Stimulated activated CD8-positive, alpha-beta memory T cell treated with anti-CD3 and anti-CD28 coated beads, Interleukin-7, amount 100 ng/mL, for 1 hour (primary cell): ENCODE measurements at places on chromosomes 3 and 15.

GRCh38 chr15:76070192-76070591 lies 10.4 kb downstream of the TMEM266 start:
- no peak for DNase-seq

GRCh38 chr3:142586803-142587406 lies 8.4 kb upstream of the ATR start:
- no peak for DNase-seq

GRCh38 chr3:25365636-25366035 lies 62.4 kb upstream of the RARB start:
- DNase-seq, result no peak

- DNase-seq, result no peak
Measured at GRCh38 chr3:37031096-37031682, 37.9 kb downstream of the MLH1 start.

- no peak for DNase-seq
Measured at GRCh38 chr15:68696414-68697363, 117.9 kb downstream of the CORO2B start.

DNA sequence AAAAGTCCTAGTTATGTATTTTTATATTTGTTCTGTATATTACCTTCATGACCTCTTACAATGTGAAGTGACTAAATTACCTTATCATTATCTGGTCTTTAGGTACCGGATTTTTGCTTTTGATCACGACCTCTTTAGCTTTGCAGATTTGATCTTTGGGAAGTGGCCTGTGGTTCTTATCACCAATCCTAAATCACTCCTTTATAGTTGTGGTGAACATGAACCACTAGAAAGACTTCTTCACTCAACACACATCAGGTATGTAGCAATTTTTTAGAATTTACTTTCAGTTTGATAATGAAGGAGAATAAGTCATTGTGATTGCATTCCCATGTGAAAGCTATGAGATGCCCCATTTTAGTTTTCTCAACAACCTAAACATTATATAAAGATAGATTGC lies 18.3 kb downstream of the TMEM62 start:
- DNase-seq, result no peak

- no peak for DNase-seq
Measured at GRCh38 chr3:159850481-159850880, 138.2 kb upstream of the IL12A start.

GRCh38 chr3:57952208-57952631 lies 56.0 kb upstream of the FLNB start:
- DNase-seq, result no peak

DNA sequence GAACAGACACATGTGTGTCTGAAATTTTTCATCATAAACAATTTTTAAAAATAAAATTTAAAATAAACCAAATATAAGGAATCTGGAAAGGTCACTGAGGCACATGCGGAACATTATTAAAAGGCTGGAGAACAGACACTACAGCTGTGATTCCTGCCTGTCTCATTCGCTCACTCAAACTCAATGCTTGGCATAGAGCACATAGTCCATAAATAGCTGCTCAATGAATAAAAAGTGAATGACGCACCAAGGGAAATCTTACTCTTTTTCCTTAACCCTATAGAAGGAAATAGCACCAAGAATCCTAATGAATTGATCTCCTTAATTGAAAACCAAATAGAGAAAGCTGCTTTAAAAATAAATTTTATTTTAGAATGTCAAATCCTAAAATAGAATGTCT lies 98.4 kb downstream of the FSIP1 start:
- DNase-seq, result no peak

DNA sequence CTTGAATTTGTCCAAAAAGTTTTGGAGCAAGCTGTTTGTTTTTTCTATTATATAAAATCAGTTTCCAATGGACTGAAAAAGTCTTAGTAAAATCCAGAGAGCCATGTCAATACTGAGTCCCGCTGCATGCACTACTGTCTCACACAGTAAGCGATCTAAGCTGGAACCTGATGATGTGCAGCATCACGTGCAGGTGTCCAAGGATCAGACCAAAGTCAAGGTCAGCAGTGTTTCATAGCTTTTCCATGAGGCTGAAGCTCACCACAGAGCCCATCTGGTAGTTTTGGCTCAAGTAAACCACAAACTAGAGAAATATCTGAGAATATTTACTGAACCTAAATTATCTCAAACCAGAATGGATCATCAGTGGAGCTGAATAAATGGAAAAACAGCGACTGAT lies 784.0 kb upstream of the SEMA6D start:
- no peak for DNase-seq

DNA sequence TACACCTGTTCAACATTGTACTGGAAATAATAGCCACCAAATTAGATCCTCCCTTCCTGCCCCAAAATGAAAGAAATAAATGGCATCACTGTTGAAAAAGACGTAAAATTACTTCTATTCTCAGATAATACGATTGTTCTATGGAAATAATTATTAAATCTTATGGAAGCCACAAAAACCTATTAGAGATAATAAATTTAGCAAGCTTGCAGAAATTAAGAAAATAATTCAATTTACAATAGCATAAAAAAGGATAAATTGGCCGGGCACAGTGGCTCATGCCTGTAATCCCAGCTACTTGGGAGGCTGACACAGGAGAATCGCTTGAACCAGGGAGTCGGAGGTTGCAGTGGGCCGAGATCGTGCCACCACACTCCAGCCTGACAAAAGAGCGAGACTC lies 57.8 kb downstream of the PPCDC start:
- no peak for DNase-seq

DNA sequence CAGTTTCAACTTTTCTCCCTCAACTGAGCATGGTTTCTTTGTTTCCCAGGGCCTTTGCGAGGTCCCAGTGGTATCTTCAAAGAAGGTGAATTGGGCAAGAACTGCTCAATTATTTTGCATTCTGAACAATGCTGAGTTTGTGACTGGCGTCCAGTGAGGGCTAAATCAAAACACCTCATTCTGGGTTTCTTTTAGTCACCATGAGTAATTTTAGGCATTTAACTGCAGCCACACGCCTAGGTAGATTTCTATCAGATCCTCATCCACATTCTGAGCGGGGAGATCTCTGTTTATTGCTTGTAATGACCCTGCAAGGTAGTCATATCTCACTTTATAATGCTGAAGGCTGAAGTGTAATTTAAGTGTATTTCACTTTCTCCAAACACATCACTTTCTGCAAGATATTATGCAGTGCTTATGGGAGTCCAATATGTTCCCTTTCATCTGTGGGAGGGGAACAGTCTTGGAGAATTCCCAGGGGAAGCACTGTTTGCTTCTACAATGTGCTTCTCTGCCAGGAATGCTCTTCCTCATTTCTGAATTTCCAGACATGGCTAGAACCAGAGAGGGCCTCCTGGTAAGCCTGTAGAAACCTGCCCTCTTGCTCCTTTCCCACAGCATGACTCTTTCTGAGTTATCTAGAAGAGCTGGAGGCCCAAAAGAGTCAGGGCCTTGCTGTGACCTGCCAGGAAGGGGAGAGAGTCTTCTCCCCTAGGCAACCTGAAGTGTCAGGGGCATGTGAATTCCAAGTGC lies 91.7 kb downstream of the FRMD4B start:
- DNase-seq, result no peak

GRCh38 chr15:37880009-37880834 lies 54.2 kb upstream of the TMCO5A start:
- DNase-seq, result no peak

- no peak for DNase-seq
Measured at GRCh38 chr15:99963096-99963825, 230.0 kb upstream of the LYSMD4 start.

- no peak for DNase-seq
Measured at GRCh38 chr3:156976933-156977332, 150.8 kb downstream of the LEKR1 start.
